ENCODE measurements at places on chromosomes 13 and 19.

GRCh38 chr13:40537146-40537895 is 129.1 kb downstream of the FOXO1 start:
- no peak for DNase-seq

DNA sequence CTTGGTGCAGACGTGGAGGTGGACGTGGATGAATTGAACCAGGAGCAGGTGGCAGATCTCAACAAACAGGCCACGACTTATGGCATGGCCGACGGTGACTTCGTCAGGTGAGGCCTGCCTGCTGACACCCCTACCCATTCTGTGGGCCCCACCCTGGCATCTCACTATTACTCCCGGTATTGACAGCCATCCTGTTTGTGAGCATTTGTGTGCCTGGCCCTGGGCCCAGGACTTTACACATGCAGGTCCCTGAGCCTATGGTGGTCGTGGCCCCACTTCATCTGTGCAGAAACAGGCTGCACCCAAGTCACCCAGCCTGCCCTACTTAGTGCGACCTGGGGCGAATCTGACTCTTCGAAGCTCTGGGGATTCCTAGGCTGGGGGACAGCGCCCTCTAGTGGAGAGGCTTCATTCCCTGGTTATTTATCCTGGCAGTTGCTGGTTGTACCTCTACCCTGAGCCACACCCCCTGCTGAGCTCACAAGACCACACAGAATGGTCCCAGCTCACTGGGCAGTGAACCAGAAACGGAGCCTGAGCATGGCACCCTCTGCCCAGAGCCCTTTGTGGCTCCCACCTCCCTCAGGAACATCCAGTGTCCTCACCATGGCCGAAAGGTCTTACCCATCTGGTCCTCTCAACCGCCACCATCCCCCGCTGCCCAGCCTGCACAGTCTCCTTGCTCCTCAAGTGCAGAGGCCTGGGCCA is 16.9 kb downstream of the ZNF296 start:
- peak; percentile 82 for DNase-seq

- no peak for DNase-seq
These were observed 167.2 kb upstream of the KLF12 start for GRCh38 chr13:74301258-74301935.

- no peak for DNase-seq
These were observed 842.2 kb upstream of the GPC6 start for GRCh38 chr13:92384410-92384809.

DNA sequence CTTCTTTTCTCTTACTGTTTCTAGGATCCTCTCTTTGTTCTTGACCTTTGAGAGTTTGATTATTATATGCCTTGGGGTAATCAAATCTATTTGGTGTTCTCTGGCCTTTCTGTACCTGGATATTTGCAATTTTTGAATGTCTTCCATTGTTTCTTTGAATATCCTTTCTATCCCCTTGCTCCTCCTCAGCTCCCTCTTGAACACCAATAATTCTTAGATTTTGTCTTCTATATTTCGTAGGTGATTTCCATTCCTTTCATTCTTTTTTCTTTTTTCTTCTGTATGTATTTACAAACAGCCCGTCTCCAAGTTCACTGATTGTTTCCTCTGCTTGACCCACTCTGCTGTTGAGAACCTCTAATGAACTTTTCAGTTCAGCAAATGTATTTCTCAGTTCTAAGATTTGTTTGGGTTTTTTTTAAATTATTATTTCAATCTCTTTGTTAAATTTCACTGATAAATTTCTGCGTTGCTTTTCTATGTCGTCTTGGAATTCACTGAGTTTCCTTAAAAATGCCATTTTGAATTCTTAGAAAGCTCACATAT is 2.7 kb upstream of the CALM3 start:
- no peak for DNase-seq

DNA sequence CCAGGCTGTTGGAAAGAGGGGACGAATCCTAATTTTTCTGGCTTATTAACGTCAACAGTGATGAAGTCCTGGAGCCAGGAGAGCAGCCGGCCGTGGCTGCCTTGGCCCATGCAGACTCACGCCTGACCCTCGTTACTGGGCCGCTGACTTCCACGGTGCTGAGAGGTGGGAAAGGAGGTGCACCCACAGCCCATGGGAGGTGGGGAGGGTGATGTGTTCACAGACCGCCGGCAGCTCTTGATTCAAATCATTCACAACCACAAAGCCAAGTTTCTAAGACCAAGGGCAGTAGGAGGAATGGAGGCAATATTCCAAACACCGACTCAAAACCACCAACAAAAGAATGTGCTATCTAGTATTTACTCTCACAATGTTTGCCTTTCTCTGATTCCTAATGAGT is 24.3 kb downstream of the COL4A2 start:
- no peak for DNase-seq

- DNase-seq, result no peak
These were observed 2.5 kb downstream of the KDM4B start for GRCh38 chr19:4971424-4971793.

DNA sequence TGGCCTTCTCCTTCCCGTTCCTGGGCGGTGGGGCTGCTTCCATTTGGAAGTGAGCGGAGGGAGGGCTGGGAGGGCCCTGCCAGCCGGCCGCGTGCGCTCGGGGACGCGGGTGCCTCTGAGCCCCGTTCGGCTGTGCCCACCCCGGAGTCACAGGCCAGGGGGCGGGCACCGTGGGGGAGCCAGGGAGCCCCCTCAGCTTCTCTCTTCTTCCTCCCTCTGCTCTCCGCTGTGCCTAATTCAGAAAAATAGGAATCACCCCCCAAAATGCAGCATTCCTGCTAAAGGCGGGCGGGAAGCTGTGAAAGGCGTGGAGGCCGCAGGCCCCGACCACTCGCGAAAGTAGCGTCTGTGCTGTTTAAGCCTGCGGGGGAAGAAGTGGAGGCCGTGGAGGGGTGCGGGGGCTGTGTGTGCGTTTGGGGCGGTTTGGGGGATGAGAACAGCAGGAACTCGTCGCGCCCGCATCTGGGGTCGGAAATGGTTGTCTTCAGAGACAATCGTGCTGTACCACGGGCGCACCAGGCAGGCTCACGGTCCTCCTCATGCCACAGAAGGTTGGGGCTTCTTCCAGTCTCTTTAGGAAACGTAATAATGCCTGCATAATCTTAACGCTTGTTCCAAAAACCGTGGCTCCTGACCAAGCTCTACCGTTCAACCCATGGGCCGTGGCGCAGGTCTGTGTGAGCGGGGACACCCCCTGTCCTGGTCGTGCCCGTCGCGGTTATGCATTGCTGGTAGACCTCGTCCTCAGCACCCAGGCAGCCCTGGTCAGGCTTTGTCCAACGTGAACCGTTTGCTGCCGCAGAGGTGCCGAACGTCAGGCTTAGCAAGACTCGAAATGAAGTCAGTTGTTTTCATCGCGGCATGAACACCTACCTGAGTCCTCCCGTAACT is 110.4 kb upstream of the SOX1 start:
- no peak for DNase-seq

DNA sequence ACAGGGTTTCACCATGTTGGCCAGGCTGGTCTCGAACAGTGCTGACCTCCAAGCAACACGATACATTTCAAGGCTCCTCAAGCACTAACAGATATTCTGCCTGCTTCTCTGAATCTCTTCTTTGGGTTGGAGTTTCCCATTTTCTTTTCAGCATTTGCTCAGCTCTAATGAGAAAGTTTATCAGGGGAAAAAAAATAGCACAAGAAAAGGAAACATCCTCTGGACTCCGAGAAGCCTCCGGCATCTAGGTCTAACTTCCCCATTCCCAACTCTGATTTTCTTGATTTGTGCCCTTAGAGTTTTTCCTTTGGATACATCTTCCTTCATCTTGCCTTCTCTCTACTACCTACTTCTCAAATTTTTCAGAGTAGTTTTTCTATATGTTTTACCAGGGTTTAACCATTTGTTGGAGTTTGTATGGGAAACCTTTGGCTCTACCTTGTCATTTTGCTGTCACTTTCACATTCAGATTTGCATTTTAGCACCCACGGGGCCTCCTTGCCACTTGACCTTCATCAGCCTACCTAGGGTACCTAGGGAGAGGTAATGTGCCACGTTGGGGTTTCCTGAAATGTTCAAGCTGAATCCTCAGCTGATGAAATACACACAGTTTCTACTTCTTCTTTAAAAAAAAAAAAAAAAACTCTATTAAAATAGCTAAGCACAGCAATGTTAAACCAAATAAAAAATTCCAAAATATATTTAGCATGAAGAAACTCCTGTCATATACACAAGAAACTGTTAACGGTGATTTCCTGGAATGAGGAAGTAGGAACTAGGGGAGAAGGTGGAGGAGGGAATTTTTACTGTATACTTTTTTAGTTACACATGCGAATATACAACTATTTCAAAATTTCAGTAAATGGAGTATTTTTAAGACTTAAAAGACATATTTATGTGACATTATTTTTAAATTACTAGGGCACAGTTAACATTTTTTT is 5.1 kb upstream of the USP12 start:
- no peak for DNase-seq

DNA sequence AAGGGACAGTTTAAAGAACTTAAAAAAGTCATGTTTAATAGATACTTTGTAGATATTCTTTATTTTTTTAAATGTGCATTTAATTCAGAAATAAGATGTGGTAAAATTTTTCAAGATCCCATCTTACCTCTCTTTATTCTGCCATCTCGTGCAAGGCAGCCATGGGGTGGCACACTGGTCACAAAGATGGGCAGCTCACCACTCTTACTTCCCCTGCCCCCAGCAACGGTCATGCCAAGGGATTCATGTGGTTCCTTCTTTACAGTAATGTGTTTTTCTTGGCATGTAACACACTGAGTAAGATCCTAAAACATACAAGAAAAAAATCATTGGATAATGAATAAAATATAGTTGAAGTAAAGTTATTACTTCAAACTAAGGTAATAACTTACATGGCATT is 64.2 kb downstream of the LNX2 start:
- no peak for DNase-seq

All from progenitor cell of endocrine pancreas (in vitro differentiated cells).